ENCODE measurements at places on chromosomes 2 and 18. TPM values are rescaled to one million over a fixed set of nuclear protein-coding genes. Genes with fewer than 3 reads are reported as not detected.

Gene CXCR2
- 0.19 TPM for polyA plus RNA-seq

DNA sequence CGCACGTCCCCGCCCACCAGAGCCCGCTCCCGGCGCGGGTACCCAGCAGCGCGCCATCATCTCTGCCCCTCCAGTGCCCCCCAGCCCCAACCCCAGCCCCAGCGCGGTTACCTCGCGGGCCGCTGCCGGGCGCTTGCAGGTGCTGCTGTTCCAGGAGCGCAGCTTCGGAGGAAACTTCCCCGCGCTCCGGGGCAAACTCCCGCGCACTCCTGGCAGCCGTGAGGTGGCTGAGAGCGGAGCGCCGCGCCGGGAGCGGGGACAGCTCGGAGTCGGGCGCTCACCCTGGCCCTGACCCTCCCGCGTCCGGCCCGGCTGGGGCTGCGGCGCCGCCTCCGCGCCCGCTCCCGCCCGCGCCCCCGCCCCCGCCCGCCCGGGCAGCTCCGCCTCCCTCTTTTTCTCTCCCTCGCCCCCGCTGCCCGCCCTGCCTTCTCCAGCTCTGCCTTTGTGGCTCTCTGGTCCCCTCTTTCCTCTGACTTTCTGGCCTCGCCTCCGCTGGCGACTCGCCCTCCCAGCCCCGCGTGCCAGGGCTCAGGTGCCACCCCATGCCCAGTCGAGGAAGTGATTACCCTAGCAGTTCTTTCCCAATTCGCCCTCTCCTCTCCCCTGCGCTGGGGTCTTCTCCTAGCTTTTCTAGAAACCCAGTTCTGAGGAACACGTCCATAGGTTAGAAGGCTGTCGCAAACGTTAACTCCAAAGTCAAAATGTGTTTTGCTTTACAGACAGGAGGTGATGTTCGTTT lies at the start of gene CHST9:
Gene CHST9 (minus strand): TSS at position 284 of the 739 bp plus-strand sequence. CDS start 42,499 bp downstream, outside the sequence.
- no peak for DNase-seq

DNA sequence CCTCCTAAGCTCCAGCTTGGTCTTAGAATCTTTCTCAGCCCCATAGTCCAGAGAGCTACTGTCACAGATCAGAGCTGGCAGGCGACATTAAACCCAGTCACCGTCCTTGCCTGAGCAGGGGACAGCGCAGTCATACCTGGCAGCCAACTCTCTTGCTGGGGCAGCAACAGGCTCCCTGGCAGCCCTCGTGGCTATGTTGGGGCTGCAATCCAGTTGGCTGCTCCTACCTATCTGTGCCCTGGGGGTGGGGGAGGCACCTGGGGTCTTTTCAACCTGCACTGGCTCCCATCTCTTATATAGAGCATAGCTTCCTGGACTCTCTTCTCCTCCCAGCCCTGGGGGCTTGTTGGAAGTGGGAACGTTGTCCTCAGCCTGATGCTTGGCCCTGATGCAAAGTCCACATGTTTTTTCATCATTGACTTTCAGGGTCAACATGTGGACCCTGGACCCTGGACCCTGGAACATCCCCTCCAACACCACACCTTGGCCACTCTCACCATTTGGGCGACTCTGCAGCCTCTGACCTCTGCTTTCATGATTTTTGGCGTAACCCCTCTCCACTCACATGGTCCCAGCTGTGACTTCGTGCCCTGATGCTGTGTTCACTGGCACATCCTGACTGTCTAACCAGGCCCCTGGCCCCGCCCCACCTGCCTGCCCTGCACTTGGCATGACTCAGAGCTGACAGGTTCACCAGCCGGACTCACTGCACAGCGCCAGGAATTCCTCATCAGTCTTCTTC lies 45.6 kb downstream of the ATOH8 start:
- no peak for DNase-seq

- no peak for DNase-seq
These were observed 61.5 kb upstream of the BOD1L2 start for GRCh38 chr18:57085371-57085770.

Gene REG1B
- polyA plus RNA-seq, result not detected

- DNase-seq, result no peak
These were observed 26.1 kb upstream of the SEMA4C start for GRCh38 chr2:96895746-96896651.

- no peak for DNase-seq
These were observed 93.7 kb upstream of the ZNF516 start for GRCh38 chr18:76588601-76589226.

DNA sequence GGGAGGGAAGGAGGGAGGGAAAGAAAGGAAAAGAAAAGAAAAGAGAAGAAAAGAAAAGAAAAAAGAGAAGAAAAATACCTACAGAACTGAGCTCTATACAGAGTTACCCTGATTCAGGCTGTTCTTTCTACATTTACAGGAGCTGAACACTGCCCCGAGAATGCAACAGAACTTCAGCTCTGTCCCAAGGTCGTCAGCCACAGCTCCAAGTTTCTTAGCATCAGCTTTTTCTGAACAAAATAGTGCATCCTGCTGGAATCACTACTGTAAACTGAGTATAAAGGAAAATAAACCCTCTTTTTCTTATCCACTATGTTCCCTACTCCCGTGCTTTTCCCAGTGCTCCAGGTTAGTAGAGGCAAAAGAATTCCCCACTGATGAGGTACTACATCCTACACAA lies 4.7 kb upstream of the PPP4R1 start:
- no peak for DNase-seq

GRCh38 chr2:170088776-170089175 lies 89.2 kb upstream of the MYO3B start:
- DNase-seq, result no peak

DNA sequence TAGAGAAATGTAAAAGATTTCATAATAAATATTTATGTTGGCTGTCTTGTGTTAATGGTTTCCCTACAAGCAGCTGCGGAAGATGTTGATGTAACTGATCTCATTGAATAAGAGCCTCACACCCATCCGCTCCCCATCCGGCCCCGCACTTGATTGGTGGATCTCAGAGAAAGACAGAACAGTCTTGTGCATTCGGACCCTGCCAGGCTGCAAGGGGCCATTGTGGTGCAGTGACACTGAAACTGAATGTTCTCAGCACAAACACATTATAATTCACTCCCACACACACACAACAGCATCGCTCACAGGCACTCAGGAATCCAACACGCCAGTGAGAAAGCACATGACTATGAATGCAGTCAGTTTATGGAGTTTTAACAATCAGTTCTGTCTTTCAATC lies 47.8 kb downstream of the PRELID3A start:
- peak; percentile 12 for DNase-seq

DNA sequence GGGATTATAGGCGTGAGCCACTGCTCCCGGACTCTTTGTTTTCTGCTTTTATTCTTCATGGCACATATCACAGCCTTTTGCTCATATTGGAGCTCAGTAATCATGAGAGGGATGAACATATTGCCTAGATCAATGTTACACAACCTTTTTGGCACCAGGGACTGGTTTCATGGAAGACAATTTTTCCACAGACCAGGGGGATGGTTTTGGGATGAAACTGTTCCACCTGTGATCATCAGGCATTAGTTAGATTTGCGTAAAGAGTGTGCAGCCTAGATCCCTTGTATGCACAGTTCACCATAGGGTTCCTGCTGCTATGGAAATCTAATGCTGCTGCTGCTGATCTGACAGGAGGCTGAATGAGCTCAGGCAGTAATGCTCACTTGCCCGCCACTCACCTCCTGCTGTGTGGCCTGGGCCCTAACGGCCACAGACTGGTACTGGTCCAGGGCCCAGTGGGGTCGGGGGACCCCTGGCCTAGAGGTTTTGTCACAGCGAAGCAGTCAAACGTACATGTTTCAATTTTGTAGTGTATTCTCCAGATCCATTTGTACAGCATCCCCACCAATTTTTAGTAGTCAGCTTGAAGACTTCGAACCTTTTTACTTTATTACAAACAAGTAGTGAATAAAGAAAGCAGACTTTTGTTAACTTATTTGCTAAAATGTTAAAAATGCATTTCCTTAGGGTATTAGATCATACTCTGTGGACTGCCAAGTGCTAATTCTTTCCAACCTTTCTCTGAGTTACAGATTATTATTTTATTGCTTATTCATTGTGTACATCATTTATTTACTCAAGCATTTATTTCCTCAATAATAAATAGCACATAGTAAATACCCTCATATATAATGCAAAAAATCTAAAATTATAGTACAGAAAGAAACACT lies 6.2 kb downstream of the DAW1 start:
- no peak for DNase-seq

Gene HRH4
- polyA plus RNA-seq, result 0.20 TPM

GRCh38 chr18:64972545-64972944 lies 778.3 kb upstream of the CDH7 start:
- no peak for DNase-seq

- no peak for DNase-seq
These were observed 257.4 kb upstream of the SLC14A2 start for GRCh38 chr18:45357686-45358470.

DNA sequence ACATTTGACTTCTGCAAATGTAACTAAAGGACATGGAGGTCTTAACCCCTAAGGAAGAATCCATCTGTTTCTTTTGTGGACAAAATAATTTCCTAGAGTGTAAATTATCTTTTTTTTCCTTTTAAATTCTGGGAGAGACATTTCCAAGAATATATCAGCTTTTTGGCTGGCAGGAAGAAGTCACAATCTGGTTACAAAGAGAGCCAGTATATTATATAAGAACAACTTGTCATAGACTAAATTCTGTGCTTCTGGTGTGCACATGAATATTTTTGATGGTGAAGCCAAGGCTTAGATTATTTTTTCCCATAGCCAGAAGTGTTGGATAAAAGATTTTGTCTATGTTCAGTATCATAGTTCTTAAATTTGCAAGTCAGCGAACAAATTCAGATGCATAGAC lies 500.6 kb downstream of the XIRP2 start:
- no peak for DNase-seq

Gene DLX1
- polyA plus RNA-seq, result 0.17 TPM

Gene C18orf54
- polyA plus RNA-seq, result 11.3 TPM

Gene MEX3C
- polyA plus RNA-seq, result 80.2 TPM

GRCh38 chr2:231306791-231307393 lies 88.6 kb upstream of the B3GNT7 start:
- DNase-seq, result no peak

Gene MAP3K19
- 0.83 TPM for polyA plus RNA-seq

Gene LYPD6
- polyA plus RNA-seq, result 19.9 TPM

Gene CNNM3
- 30.6 TPM for polyA plus RNA-seq

Gene PSMA8
- polyA plus RNA-seq, result not detected

Gene TBR1
- polyA plus RNA-seq, result 0.04 TPM

DNA sequence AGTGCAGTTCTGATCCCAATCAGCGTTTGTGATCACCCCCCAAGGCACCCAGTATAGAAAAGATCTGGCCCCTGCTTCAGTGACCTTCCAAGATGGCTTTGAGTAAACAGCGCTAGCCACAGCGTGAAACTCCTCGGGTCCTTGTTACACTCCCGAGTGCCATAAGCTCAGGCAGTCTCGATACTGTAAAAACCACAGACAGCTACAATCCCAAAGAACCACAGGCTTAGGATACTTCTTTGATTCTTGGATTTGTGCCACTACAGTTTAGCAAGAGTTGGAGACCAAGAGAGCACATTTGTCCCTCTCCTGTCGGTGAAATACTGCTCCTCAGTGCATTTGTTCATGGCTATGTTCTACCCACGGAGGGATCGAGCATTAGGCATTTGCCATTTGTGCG lies 352.5 kb upstream of the ZNF521 start:
- DNase-seq, result no peak

GRCh38 chr18:65751155-65752085 lies 608 bp downstream of the CDH7 start:
- DNase-seq, result no peak

Gene MLPH
- 1.1 TPM for polyA plus RNA-seq

- DNase-seq, result no peak
These were observed 198.3 kb upstream of the FIGN start for GRCh38 chr2:163934131-163934530.

GRCh38 chr2:44433895-44434294 lies 72.1 kb downstream of the CAMKMT start:
- DNase-seq, result no peak

DNA sequence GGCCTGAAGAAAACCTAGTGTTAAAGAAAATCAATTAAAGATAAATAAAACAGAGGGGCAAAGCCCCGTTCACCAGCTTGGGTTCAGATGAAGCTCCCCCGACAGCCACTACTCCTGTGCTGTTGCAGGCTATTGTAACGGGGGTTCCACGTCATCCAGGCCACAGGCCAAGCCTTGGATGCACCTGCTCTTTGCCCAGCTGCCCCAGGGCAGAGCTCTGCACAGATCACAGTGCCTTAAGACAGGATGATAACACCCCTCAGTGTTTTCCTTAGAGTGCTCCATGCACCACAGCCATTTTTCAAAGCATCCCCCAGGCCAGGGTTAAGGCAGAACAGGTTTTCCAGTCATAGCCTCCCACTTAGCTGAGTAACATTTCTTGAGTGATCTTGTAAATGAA lies 32.0 kb downstream of the FASTKD2 start:
- DNase-seq, result no peak
